ENCODE measurements at places on chromosomes 11 and 22.
A peak's percentile ranks its signal among the peaks of the same experiment; 100 is the strongest.

GRCh38 chr11:57461841-57462489 lies 1.6 kb downstream of the RTN4RL2 start:
- DNase-seq, result no peak

- no peak for DNase-seq
Observed at GRCh38 chr22:17910561-17911311, 113.6 kb downstream of the MICAL3 start.

GRCh38 chr11:125080531-125080911 lies 17.4 kb downstream of the SLC37A2 start:
- DNase-seq, result no peak

DNA sequence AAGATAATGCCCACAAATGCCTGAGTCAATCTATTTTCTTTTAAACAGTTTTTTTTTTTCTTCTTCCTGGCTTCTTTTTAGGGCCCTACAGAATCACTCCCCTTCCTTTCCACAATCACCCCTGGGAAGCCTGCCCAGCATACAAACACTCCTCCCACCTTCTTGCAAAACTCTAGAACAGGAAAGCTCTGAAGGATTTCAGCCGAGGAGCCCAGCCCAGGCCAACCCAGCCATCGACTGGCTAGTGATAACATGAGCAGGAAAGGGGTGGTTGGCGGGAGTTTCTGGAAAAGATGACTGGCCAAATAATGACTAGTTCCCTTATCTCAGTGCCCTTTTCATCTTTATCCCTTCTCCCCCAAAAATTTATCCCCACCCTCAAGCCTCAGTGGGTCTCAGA lies 68.2 kb downstream of the USP35 start:
- no peak for DNase-seq

DNA sequence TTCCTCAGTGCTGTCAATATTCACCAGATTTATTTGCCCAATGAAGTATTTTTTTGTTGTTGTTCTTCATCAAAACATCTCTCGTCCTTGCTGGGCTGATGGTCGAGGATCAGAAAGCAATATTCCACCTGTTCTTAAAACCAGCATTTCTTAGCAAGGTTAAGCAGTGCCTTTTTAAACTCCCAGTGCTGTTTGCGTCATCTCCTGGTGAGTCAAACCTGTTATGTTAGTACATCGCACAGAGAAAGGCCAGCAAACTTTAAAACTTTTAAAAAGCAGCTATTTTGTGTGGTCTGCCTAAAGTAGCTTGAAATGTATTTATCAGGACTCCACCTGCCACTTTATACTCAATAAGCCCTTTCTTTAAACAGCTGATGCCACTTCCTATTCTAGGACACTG lies 802.0 kb downstream of the KCNA4 start:
- no peak for DNase-seq

DNA sequence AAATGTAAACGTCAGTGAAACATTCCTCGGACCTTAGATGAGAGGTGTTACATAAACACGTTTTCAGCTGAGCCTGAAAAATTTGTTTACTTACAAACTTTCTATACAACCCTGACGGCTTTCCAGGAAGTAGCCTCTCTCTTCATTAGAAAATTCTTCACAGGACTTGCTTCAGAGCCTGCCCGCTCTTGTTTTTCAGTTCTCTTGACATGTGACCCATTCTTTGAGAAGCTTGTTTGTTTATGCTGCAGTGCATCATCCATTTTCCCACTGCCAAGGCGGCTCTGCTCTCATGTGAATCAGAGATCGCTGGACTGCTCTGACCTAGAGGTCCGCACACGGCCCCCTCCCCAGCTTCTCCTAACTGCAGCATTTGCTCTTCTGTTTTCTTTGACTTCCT lies 47.9 kb upstream of the ARHGAP42 start:
- no peak for DNase-seq

DNA sequence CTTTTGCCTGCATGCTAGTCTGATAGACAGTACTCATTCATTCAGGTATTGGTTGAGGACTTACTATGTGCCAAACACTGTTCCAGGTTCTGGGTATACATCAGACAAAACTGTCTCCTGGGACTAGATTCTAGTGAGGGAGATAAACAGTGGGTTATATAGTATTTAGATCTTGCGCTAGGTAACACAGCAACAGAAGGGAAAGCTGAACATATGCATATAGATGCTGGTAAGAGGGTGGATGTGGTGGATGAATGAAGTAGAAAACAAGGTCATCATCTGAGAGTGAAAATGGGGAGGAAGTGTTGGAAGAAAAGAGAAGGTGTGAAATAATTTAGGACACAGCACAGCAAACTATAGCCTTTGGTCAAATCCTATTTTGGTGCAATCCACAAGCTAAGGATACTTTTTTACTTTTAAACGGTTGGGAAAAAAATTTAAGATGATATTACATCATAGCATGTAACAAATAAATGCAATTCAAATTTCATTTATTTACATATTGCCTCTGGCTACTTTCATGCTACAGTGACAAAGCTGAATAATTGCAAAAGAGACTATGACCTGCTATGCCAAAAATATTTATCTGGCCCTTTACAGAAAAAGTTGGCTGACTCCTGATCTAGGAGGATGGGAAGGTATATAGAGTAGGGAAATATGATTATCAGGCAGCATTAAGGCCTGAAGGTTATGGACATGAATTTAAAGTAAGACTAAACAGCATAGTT lies 7.1 kb upstream of the TMEM9B start:
- no peak for DNase-seq

- no peak for DNase-seq
Observed at GRCh38 chr11:78313181-78313795, 104.3 kb downstream of the GAB2 start.

DNA sequence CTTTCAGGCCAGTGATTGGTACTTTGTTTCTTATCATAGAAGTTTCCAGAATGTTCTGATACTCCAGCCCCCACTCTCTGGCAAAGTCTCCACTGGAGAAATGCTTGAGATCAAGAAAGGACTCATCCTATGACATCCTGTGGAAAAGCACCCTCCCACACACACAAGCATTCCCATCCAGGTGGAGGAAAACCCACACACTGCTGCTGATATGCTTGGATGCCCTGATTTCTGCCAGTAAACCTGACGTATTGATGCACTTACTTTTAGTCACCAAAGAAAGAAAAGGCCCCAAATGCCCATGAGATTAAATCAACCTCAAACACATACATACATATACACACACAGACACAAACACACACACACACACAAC lies 9.2 kb upstream of the SLC5A12 start:
- no peak for DNase-seq

- peak; percentile 35 for DNase-seq
Observed at GRCh38 chr22:35538801-35539321, 1.8 kb upstream of the RASD2 start.

- DNase-seq, result no peak
Observed at GRCh38 chr11:92510591-92510990, 286.0 kb downstream of the FAT3 start.

GRCh38 chr11:120515186-120515723 lies 3.7 kb downstream of the GRIK4 start:
- no peak for DNase-seq

DNA sequence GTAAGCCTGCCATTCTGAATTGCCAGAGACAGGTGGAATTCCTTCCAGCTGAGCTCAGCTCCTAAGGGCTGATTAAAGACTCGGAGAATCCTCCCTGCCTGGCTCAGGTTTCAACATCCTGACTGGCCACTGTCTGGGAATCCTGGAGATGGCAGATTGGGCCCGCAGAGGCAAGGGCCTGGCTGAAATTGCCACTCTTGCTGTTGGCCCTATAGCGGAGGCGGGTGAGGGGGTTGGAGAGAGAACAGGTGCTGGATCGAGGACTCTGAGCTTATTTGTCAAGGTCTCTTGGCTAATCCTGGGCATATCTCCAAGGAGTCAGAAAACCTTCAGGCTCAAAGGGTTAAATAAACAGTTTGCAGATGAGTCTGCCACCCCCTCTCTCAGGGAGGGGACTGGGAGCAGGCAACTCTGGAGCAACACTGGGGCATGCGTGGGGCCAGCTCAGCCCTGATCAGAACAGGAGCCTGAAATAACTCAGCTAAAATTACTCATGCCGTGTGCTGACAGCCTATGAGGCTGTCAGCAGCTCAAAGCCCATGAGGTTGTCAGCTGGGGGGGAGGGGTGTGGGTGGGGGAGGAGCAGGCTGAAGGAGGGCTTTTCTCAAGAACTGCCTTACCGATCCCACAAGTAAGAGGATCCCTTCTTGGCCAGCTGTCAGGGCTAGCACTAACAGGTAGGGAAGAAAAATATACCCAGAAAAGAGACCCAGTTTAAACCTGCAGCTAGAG lies 14.7 kb upstream of the MFRP start:
- peak; percentile 28 for DNase-seq

- DNase-seq, result no peak
Observed at GRCh38 chr11:66258473-66258893, 10.0 kb upstream of the RAB1B start.

DNA sequence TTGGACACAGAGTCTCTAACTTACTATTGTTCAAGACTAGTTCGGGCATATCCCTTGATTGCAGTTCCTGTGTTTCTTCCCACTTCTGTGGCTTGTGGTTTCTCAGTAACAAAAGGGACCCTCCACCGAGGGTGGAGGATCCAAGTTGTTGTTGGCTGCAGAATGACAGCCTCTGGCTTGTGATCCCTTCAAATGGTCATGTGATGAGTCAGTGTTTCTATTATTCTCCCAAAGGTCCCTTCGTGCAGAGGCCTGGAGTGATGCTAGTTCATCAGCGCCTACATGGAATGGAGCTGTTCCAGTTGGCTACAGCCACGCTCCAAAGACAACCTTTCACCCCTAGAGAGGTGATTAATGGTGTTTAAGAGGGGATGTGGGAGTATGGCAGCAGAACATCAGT lies 2.6 kb upstream of the VWCE start:
- DNase-seq, result no peak

DNA sequence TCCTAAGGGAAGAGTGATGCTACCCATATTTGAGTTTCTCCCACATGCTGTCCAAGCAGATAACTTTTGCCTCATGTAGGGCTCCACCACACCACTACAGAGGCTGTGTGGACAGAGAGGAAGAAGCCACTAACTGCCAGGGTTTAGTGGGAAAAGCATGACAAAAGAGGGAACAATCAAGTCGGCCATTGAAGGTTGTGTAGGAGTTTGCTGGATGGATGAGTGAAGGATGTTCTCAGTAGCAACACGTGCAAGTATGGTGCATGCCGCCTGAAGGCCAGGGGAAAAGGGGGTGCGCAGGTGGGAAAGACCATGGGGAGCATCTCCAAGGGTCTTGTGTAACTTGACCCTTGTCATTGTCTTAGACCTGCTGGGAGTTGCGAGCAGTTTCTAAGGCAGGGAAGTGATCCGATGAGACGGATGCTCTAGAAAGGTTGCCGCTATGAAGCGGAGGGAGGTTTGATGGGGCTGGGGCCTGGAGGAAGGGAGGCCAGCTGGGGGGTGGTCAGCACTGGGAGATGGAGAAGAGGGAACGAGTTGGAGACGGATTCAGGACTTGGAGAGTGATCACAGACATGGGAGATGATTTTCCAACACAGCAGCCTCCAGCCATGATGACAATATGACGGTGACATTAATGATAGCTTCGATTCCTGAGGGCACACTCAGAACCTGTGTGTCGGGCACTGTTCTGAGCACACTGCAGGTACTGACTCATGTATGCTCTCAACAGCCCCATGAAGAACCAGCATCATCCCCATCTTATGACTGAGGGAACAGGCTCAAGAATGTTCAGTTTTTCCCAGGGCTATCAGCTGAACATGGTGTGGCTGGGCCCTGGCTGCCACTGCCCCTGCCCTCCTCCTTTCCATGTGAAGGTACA lies 53.7 kb downstream of the CD6 start:
- DNase-seq, result no peak

GRCh38 chr22:23180301-23180892 lies at the start of gene BCR:
TSS of gene BCR (plus strand) at chr22:23180509. CDS start at chr22:23180961, 452 bp downstream.
- DNase-seq, result peak; percentile 64

GRCh38 chr11:59558270-59558643 lies 46.9 kb downstream of the OR4D9 start:
- no peak for DNase-seq

DNA sequence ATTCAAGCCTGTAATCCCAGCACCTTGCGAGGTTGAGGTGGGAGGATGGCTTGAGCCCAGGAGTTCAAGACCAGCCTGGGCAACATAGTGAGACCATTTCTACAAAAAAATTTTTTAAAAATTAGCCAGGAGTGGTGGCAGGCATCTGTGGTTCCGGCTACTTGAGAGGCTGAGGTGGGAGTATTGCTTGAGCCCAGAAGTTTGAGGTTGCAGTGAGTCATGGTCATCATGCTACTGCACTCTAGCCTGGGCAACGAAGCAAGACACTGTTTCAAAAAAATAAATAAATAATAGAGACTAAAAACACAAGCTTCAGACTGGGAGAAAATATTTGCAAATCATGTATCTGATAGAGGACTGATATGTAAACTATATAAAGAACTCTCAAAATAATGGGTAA lies 33.2 kb downstream of the BTBD10 start:
- DNase-seq, result no peak

DNA sequence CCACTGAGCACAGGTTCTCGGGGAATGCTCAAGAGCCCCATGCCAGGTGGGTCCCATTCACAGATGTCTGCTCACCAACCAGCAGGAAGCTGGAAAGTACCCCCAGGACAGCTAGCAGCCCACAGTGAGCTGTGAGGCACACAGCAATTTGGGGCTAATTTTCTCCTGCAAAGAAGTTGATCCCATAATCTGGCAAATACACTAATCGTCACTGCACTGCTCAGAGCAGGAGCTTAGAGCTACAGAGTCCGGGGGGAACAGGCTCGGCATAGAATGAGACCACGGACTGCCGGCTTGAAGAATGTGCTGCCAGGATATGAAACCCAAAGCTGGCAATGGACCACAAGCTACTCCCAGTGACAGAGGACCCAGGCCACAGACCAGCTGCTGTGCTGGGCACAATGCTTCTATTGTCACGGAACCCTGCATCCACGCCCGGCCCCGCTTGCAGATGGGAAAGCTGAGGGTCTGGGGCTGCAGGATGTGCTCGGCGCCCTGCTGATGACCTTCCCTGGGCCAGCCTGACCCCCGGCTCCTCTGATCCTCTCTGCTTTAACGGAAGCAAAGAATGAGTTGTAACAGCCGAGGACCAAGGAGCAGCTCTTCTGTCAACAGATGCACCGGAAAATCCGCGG lies 239.7 kb downstream of the CTTN start:
- no peak for DNase-seq

- DNase-seq, result no peak
Observed at GRCh38 chr22:44575381-44576268, 77.6 kb upstream of the RTL6 start.

Measured in stimulated activated CD4-positive, alpha-beta T cell treated with anti-CD3 and anti-CD28 coated beads, Interleukin-4, amount 100 ng/mL, for 4 hours (primary cell).